Body of pancreas (tissue), 4 donors: ENCODE measurements at places on chromosomes 13 and 19.
A peak's percentile ranks its signal among the peaks of the same experiment; 100 is the strongest.

DNA sequence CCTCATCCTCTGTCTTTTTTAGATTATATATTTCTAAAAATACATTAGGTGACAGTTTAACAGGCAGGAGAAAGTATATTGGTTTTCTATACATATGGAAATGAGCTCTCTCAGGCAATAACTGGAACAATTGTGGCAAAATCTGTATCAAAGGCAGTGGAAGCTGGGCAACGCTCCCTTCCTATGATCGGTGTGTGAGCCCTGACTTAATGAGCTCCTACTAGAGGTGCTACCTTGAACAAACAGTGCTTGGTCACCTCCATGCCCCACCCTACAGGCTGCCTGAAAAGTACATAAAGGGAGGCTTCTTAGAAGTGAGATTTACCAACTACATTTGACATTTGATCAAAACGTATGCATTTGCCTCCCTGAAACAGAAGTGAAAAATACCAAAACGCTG, 185.3 kb downstream of the EFNB2 start:
- no peak for DNase-seq

DNA sequence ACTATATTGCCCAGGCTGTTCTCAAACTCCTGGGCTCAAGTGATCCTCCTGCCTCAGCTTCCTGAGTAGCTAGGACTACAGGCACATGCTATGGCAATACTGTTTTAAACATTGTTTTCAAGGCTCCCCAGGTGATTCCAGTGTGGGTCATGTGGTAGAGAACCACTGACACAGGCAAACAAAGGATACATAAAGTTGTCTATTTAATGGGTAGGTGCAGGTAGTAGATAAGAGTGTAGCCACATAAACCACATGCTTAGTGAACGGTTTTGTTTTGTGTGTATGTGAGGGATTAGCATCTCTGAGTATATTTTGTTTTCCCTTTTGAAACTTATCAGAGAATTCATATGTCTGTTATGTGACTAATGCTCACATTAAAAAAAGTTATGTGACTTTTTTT, 36.7 kb downstream of the USPL1 start:
- DNase-seq, result no peak

GRCh38 chr13:30593001-30593400, 24.7 kb upstream of the USPL1 start:
- no peak for DNase-seq

DNA sequence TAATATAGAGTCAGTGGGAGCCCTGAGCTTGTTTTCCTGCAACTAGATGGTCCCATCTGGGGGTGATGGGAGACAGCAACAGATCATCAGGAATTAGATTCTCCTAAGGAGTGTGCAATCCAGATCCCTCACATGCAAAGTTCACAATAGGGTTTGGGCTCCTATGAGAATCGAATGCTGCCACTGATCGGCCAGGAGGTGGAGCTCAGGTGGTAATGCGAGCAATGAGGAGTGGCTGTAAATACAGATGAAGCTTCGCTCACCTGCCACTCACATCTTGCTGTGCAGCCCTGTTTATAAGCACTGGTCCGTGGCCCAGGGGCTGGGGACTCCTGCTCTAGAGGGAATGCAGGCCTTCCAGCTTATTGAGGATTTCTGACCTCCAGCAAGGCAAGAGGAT, 5.7 kb downstream of the ZNF558 start:
- DNase-seq, result no peak

GRCh38 chr19:6060600-6061375, 49.5 kb downstream of the RFX2 start:
- DNase-seq, result no peak

DNA sequence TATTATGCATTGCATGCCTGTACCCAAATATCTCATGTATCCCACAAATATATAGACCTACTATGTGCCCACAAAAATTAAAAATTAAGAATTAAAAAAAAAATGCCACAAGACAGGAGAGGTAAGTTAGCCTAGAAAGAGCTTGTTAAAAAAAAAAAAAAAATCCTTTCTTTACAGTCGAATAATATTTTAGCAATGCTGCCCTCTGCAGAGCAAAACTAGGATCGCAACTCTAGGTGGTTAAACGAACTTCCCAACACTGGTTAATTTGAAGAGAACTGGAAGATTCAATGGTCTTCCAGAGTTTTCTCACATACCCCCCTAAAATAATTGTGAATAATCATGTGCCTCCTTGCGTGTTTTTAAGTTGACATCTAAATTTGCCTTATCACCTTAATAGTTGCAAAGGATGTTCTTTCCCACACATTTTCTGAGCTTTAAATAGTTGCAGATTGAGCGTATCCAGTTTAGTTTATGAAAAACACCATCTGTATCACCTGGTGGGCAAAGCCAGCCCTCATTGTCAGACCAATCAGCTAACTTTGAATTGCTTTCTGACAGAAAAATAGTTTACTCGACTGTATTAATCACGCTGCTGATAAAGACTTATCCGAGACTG, 47.4 kb upstream of the RCBTB2 start:
- peak; percentile 77 for DNase-seq
